Activated gamma-delta T cell (primary cell): ENCODE measurements at places on chromosomes 13 and 19.

DNA sequence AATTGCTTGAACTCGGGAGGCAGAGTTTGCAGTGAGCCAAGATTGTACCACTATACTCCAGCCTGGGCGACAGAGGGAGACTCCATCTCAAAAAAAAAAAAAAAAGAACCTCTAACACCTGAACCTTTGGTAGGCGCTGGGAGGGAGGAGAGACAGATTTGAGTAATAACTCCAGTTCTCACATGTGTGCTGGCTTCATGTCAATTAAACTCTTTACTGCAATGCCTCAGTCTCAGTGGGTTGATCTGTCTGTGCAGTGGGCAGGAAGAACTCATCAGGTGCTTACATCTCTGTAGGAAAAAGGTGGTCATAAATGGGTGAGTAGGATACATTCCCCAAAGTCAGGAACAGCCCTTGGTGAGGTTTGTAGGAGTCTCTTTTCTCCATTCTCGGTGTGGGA lies 85.1 kb upstream of the ABCC4 start:
- no peak for DNase-seq

GRCh38 chr19:16207490-16208025 lies 9.8 kb downstream of the AP1M1 start:
- DNase-seq = no peak

DNA sequence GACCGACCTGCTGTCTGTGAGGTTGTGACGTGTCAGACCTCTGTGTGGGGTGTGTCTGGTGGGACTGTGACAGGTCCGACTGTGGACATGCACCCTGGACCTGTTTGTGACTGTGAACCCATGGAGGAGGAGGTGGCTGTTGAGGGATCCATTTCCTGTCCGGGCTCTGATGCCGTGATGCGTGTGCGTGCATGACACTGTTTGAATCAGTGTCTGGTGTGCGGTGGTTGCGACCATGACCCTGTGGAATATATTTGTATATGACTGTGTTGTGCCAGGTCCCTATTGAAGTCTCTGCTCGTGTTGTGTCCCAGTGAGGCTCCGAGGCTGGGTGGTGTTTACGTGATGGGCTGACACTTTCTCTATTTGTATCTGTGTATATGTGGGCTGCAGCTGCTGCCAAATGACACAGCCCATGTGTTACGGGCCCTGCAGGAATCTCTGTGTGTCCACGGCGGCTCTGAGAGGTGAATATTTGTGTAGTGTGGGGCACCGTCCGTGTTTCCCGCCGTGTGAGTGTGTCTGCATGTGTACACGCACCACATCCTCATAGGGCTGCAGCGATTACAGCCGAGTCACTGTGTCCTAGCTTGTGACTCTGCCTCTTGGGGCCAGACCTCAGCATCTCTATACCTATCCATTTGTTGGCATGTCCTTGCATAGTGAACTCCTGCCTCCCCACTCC lies 18.3 kb downstream of the CCDC97 start:
- DNase-seq = no peak

- no peak for DNase-seq
Observed at GRCh38 chr13:108044954-108045353, 170.4 kb downstream of the LIG4 start.

DNA sequence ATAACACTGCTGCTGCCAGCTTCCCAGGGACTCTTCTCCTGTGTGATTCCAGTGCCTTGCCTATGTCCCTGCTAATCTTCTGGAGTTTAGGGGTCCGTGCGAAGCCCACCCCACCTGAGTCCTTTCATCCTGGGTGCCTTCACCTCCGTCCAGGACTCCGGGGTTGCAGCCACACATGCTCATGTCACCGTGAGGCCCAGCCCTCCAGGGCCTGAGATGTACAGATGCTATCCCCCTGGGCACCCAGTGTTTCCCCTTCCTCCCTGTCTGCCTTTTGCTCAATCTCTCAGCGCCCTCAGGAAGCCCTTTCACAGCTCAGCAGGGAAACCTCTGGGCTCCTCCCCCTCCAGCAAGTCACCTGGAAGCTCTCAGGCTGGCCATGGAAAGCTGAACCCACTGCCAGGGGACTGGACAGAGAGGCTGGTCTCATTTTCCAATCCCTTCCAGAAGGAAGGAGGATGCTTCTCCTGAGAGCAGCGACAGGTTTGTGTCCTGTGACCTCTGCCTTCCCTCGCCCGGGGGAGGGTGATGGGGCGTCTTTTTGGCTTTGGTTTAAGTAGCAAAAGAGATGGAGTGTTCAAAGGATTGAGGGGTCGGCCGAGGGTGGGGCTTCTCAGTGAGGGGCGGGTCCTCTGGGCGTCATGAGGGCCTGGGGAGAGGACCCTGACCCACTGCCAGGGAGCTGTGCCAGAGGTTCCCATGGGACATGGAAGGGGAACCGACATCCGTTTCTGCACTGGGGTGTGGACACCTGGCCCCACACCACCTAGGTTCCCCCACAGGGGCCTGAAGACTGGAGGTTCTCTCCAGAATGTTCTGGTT lies 30.8 kb upstream of the TFDP1 start:
- DNase-seq = no peak

GRCh38 chr13:114118086-114118485 lies 14.3 kb downstream of the RASA3 start:
- no peak for DNase-seq

DNA sequence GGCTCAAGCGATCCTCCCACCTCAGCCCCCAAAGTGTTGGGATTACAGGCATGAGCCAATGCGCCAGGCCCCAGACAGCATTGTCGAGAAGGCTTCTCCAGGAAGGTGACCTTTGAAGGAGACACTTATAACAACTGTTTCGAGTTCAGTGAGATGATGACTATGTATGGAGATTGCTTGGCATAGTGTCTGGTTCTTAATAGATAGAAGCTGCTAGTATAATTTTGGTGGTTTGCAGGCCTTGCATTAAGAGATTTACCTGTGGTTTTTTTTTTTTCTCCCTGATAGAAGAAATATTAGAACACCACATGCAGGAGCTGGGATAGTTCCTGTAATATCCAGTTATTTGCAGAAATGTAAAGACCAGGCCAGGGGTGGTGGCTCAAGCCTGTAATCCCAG lies 3.7 kb downstream of the MARCHF2 start:
- DNase-seq = no peak

- no peak for DNase-seq
Observed at GRCh38 chr19:8366961-8367326, 3.0 kb downstream of the ANGPTL4 start.

GRCh38 chr13:105969761-105970160 lies 565.7 kb downstream of the EFNB2 start:
- no peak for DNase-seq

DNA sequence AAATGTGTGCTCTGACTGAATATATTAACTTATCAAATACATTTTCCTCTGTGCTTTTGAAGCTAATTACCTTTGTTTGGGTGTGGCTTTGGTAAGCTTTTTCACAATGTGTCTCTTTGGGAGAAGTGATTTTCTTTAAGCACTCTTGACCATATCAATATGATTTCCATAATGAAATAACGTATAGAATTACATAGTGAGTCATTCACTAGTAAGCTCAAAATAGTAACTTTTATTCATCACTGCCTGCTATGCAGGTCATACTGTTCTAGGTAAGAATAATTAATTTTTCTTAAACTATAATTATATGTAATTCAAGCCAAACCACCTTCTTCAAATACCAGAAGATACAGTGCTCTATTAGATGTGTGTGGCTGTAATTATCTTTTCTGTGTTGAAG lies 480.7 kb downstream of the MYO16 start:
- no peak for DNase-seq

- DNase-seq = no peak
Observed at GRCh38 chr19:12636631-12637030, 25.9 kb downstream of the ZNF791 start.

GRCh38 chr19:21202865-21203494 lies 61.1 kb downstream of the ZNF431 start:
- no peak for DNase-seq

GRCh38 chr13:21800837-21801616 lies 130.2 kb downstream of the FGF9 start:
- DNase-seq = no peak

- DNase-seq = no peak
Observed at GRCh38 chr13:35225159-35225558, 251.3 kb downstream of the MAB21L1 start.

DNA sequence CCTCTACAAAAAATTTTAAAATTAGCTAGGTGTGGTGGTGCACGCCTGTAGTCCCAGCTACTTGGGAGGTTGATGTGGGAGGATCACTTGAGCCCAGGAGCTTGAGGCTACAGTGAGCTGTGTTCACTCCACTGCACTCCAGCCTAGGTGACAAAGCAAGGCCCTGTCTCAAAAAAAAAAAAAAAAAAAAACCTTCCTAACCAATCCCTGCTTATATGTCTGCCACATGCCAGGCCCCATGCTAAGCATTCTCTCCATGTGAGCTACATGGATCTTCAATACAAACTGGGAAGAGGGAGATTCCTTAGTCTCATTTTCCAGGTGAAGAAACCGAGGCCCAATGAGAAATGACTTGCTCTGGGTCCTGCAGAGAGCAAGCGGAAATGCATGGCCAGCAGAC lies 2.3 kb upstream of the OVOL3 start:
- DNase-seq = no peak

DNA sequence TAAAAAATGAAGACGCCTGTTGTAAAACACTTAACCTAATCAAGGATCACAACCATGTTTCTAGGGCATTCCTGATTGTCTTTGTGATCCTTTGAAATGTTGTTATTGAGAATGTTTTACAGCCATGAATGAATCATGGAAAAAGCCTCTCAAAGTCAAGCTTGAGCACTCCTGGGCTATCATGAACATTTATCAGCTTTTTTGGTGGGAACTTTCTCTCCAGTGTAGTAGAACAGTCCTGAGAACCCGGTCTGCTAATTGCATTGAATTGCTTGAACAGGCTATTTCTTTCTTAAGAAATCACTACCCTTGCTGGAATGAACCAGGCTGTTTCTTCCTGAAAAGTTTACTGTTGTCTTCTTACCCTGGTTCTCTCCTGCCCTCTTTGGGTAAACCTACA lies 516.5 kb downstream of the FGF9 start:
- no peak for DNase-seq

- DNase-seq = no peak
Observed at GRCh38 chr19:39237200-39238184, 7.3 kb downstream of the IFNL3 start.

GRCh38 chr19:55962186-55962585 lies 14.6 kb downstream of the NLRP8 start:
- DNase-seq = no peak

DNA sequence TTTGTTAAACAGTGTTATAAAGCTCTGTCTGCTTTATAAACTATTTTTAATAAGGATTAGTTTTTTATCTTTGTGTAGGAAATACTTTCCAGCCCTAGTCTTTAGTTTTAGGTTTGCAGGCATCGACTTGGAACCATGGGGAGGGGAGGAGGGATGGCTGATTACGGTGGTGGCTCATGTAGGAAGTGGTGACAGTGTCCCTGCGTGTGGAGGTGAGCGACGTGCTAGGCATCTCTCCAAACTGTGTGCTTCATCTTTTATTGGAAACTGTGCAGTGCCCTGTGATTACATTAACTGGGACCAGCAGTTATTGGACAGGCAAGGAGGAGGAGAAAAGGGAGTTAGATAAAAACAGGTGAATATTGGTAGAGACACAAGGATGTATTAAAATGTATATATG lies 203.8 kb downstream of the ATP8A2 start:
- DNase-seq = no peak

DNA sequence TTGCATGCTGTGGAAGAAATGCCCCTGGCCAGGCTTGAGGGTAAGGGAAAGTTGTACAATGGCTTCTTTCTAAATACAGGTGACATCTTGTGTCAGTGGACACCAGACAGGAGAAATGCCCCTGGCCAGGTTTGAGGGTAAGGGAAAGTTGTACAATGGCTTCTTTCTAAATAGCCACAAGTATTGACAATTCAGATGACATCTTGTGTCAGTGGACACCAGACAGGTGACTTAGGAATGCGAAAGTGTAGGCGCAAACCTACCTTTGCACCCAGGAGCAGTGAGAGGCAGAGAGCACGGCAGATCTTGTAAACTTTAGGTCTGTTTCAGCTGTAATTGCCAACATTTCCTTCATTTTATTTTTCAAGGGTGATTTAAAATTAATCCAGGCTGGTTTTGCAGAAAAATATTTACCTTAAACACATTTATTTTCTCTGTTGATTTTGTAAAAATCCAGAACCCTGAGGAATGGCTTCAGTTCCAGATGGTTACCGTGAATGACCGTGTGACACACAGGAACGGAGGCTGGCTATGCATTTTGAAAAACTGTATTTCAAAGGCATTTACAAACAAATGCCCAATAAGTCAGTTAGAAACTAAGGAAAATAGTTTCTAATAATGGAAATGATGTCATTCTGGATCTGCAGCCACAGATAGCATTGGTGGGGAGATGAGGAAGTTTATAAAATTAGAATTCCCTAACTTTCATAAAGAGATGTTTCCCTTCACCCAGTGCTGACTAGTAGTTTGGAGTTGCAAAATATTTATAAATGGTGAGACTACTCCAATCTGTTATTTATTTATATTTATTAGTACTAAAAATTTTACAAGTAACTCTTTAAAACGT lies 34.9 kb downstream of the TNFSF13B start:
- DNase-seq = no peak

- no peak for DNase-seq
Observed at GRCh38 chr19:29819300-29819699, 7.5 kb downstream of the CCNE1 start.

DNA sequence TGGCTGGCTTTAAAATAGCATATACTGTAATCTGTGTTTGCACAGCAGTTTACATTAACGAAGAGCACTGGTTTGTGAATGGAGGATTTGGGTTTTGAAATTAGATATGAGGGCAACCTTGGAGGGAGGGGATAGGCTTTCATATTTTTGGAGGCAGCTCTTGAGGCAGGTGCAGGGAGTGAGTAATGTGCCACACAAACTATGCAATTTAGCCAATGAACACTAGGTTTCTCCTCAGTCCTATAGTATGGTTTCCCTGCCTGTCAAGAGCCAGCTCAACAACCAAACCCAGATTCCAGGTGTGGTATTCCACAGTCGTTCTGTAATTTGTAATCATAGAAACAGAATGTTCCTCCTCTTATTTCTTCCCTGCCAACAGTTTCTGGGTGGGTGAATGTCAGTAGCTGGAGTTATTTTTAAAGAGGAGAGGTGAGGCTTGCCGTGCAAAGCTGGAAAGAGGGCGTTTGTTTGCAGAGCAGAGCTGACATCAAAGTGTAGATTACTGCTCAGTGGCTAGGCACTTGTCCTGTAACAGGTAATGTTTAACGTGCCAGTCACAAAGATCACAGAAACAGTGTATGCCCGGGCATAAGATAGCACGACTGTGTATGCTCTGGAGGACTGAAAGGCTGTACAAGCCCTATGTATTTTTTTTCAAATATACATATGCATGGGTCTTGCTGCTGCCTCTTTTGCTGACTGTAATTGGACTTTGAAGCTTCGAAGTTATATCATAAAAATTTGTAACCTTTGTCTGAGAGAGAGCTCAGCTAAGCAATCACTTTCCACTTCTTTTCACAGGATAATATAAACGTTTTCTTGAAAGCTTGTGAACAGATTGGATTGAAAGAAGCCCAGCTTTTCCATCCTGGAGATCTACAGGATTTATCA lies 124.2 kb downstream of the LMO7 start:
- DNase-seq = no peak
